ENCODE measurements at places on chromosomes 2 and 18.

DNA sequence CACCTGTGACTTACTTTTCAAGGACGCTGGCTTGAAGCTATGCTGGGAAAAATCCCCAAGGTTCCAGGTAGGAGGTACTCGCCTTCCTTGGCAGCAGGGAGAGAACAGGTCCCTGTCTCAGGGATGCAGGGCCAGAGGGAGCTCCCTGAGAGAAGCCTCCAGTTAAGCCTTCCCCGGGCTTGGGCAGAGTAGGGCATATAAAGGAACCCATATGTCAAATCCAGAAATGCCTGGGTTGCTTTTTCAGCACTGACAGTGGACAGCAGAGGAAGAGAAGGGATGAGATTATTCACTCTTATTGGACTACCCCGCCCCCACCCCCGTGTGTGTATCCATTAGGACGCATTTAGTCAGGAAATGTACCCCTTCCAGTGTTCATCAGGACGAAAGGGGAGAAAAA lies 89.3 kb upstream of the TEX51 start:
- H3K27me3 ChIP-seq: no peaks in the 10 kb centered on the region
- no peaks in the 10 kb centered on the region for H3K4me1 ChIP-seq
- H3K4me3 ChIP-seq: no peak overlapping the region
- H3K27ac ChIP-seq: no peak overlapping the region
- H3K36me3 ChIP-seq: no peaks in the 10 kb centered on the region

- DNase-seq: no peak
- peaks cover 47% of the 10 kb centered on the region for H3K27me3 ChIP-seq
- H3K4me3 ChIP-seq: peak overlapping the region; percentile 42
- no peaks in the 10 kb centered on the region for H3K36me3 ChIP-seq
- no peak overlapping the region for H3K27ac ChIP-seq
Measured at GRCh38 chr2:72148837-72149555, 1.3 kb upstream of the CYP26B1 start.

DNA sequence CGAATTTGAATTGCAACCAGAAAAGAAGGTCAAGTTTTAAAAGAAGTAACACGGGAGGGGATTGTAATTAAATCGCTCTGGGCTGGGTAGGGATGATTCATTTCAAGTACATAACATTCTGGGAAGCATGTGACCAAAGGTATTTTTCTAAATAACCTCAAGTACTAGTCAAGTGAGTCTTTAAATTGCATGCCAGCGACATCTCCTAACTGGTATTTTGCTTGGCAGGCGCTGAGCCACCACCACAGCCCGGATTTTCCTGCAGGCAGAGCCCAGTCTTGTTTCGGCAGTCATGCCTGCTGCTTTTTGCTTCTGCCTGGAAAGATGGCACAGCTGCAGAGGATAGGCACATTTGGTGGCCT lies 33.7 kb upstream of the NPAS2 start:
- no peaks in the 10 kb centered on the region for H3K27me3 ChIP-seq
- H3K4me3 ChIP-seq: no peak overlapping the region
- H3K27ac ChIP-seq: no peak overlapping the region
- no peak for DNase-seq
- H3K4me1 ChIP-seq: no peaks in the 10 kb centered on the region

- no peak for DNase-seq
- H3K27ac ChIP-seq: no peak overlapping the region
- no peaks in the 10 kb centered on the region for H3K27me3 ChIP-seq
- no peaks in the 10 kb centered on the region for H3K4me1 ChIP-seq
Measured at GRCh38 chr2:122927197-122927596, 1097.9 kb upstream of the CNTNAP5 start.

DNA sequence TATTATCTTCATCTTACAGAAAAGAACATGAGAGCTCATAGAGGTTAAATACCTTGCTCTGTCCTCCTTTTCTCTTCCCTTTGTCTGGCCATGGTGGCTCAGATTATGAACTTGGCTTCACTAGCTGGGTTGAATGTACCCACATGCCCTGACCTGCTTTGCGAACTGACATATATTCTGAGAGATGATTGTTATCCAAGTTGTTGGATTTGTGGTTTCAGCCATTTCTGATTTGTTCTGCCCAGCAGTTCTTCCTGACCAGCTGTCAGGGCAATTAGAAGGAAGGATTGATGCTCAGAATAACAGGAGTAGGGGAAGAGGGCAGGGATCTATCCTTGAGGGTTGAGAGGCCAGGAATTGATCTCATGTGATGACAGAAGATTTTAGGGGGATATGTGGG lies 236.8 kb upstream of the FAM98A start:
- H3K4me3 ChIP-seq: no peak overlapping the region
- no peaks in the 10 kb centered on the region for H3K27me3 ChIP-seq
- no peaks in the 10 kb centered on the region for H3K4me1 ChIP-seq
- H3K36me3 ChIP-seq: no peaks in the 10 kb centered on the region
- no peak overlapping the region for H3K27ac ChIP-seq

GRCh38 chr2:191152482-191153240 lies 1.9 kb upstream of the STAT4 start:
- H3K27me3 ChIP-seq: no peaks in the 10 kb centered on the region
- H3K27ac ChIP-seq: peak overlapping the region; percentile 8
- no peaks in the 10 kb centered on the region for H3K36me3 ChIP-seq
- H3K4me1 ChIP-seq: peaks cover 16% of the 10 kb centered on the region

DNA sequence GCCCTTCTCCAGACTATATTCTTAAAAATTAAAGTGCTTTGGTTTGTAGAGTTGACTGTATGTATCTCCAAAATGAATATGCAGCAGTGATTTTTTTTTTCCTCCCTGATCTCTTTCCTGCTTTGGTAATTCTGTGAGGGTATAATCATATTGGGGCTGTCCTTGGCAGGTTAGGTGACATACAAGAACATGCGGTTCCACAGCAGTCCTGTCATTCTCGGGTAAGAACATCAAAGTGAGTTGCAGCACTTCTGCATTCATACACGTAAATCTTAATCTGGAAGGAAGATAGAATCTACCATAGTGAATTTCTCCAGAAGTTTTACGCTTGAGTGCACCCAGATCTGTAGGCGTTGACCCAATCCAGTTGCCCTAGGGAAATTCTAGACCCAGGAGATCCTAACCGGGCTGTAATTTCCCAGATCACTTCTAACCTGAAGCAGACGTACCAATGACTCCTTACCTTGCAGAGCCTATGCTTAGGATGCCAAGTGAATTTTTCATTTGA lies 109.4 kb downstream of the PRPF40A start:
- H3K4me1 ChIP-seq: no peaks in the 10 kb centered on the region
- DNase-seq: no peak
- no peak overlapping the region for H3K27ac ChIP-seq

GRCh38 chr2:147198651-147199171 lies 646.1 kb upstream of the ACVR2A start:
- no peaks in the 10 kb centered on the region for H3K36me3 ChIP-seq
- H3K27me3 ChIP-seq: peaks cover 3% of the 10 kb centered on the region
- no peak overlapping the region for H3K27ac ChIP-seq
- no peak for DNase-seq
- no peaks in the 10 kb centered on the region for H3K4me1 ChIP-seq
- no peak overlapping the region for H3K4me3 ChIP-seq

DNA sequence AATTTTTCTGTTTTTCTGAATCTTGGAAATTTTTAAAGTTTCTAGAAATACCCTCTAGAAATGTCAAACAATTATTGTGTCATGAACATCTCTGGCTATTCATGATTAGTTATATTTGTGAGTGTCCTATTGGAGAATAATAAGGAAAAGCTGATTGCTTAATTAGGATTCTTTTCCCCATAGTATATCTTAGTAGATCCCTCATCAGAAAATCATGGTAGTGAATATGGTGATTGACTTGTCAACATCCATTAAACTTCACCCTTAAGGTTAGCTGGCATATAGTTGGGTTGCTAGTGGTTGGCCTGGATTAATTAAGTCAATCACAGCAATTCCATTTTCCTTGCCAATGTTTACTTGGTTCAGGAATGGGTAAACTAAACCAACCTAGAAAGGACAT lies 18.7 kb upstream of the NABP1 start:
- no peaks in the 10 kb centered on the region for H3K36me3 ChIP-seq
- H3K27ac ChIP-seq: no peak overlapping the region
- no peaks in the 10 kb centered on the region for H3K27me3 ChIP-seq
- no peaks in the 10 kb centered on the region for H3K4me1 ChIP-seq
- DNase-seq: no peak
- no peak overlapping the region for H3K4me3 ChIP-seq

GRCh38 chr18:38028946-38029345 lies 463.3 kb upstream of the CELF4 start:
- no peak for DNase-seq
- H3K4me3 ChIP-seq: no peak overlapping the region
- H3K27ac ChIP-seq: no peak overlapping the region

GRCh38 chr2:144490017-144490416 lies 29.9 kb downstream of the ZEB2 start:
- H3K4me1 ChIP-seq: no peaks in the 10 kb centered on the region
- DNase-seq: no peak
- no peak overlapping the region for H3K4me3 ChIP-seq
- no peak overlapping the region for H3K27ac ChIP-seq

GRCh38 chr18:8614875-8615274 lies 5.6 kb downstream of the RAB12 start:
- H3K27me3 ChIP-seq: no peaks in the 10 kb centered on the region
- no peak for DNase-seq
- H3K4me3 ChIP-seq: no peak overlapping the region
- no peak overlapping the region for H3K27ac ChIP-seq
- peaks cover 16% of the 10 kb centered on the region for H3K4me1 ChIP-seq
- H3K36me3 ChIP-seq: peaks cover 4% of the 10 kb centered on the region

DNA sequence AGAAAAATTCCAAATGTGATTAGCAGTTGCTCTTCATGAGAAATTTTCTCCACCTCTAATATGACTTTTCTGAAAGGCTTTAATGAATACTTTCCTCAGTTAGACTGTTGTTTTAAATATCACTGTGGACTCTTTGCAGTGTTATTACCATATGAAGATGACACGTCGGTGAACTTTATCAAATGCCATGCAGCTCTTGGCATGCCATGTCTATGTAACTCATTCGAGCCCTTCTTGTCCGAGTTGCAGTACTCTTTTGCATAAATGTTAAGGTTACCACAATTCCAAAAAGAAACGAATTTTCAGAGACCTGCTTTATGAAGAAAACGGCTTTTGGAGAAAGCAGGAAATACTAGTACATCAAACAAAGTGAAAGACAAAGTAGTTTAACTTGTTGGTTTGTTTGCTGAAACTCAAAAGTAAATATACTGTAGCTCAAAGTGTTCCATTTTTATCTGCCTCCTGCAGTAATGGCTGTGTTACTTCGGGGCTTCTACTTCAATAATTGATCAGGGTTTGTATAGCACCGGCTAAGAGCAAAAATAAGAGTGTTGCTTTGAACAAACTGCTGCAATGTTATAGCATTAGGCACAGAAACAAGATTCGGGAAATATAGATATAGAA lies 204.1 kb downstream of the ARHGAP15 start:
- no peaks in the 10 kb centered on the region for H3K4me1 ChIP-seq
- no peaks in the 10 kb centered on the region for H3K36me3 ChIP-seq
- no peak for DNase-seq
- H3K27ac ChIP-seq: no peak overlapping the region
- no peak overlapping the region for H3K4me3 ChIP-seq
- H3K27me3 ChIP-seq: no peaks in the 10 kb centered on the region

- no peak for DNase-seq
- no peak overlapping the region for H3K27ac ChIP-seq
- H3K4me3 ChIP-seq: no peak overlapping the region
- H3K36me3 ChIP-seq: no peaks in the 10 kb centered on the region
- H3K4me1 ChIP-seq: no peaks in the 10 kb centered on the region
Measured at GRCh38 chr18:28804512-28805202, 627.7 kb upstream of the CDH2 start.

- H3K4me3 ChIP-seq: no peak overlapping the region
- H3K4me1 ChIP-seq: no peaks in the 10 kb centered on the region
- H3K27me3 ChIP-seq: no peaks in the 10 kb centered on the region
- no peak overlapping the region for H3K27ac ChIP-seq
Measured at GRCh38 chr2:166545473-166545872, 51.4 kb upstream of the SCN7A start.

- no peak overlapping the region for H3K27ac ChIP-seq
- no peaks in the 10 kb centered on the region for H3K4me1 ChIP-seq
- H3K36me3 ChIP-seq: no peaks in the 10 kb centered on the region
- H3K27me3 ChIP-seq: no peaks in the 10 kb centered on the region
- no peak overlapping the region for H3K4me3 ChIP-seq
- DNase-seq: no peak
Measured at GRCh38 chr2:214533541-214533940, 122.7 kb downstream of the VWC2L start.

DNA sequence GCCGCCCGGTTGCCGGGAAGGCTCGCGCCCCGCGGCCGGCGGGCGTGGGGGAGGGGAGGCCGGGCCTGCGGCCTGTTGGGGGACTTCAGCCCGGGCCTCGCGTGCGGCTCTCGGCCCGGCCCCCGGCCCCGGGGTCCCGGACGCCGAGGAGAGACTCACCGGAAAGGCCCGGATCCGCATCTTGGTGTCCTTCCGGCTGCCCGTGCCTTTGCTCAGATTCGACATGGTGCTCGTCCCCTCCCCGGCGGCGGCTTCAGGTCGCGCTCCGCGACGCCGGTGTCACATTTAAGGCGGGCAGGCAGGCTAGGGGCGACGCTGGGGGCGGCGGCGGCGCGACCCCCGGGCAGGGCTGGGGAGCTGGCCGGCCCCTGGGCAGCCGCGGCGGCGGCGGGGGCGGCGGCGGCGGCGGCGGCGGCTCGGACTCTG lies 365 bp downstream of the CUL3 start:
- H3K27me3 ChIP-seq: no peaks in the 10 kb centered on the region
- H3K4me1 ChIP-seq: peaks cover 31% of the 10 kb centered on the region
- DNase-seq: peak; percentile 37
- H3K4me3 ChIP-seq: peak overlapping the region; percentile 64

- H3K36me3 ChIP-seq: no peaks in the 10 kb centered on the region
- no peaks in the 10 kb centered on the region for H3K4me1 ChIP-seq
Measured at GRCh38 chr18:42107691-42108450, 152.8 kb downstream of the PIK3C3 start.
